ENCODE measurements at places on chromosomes 12 and 14.

- DNase-seq, result no peak
These were observed 49.3 kb downstream of the SLC25A21 start for GRCh38 chr14:37122919-37123639.

GRCh38 chr14:45526715-45527549 is 273.9 kb upstream of the MIS18BP1 start:
- no peak for DNase-seq

DNA sequence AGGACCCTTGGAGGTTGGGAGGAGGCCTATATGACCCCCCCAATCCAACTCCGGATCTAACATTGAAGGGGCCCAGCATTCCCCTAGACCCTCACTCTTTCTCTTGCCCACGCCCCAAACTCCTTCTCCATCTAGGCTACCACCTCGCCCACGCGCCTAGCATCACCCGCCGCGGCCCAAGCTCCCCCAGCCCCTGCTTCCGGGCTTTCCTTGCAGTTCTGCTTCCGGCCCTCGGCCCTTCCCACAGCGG is 445 bp downstream of the CERS5 start:
- DNase-seq, result peak; percentile 39

DNA sequence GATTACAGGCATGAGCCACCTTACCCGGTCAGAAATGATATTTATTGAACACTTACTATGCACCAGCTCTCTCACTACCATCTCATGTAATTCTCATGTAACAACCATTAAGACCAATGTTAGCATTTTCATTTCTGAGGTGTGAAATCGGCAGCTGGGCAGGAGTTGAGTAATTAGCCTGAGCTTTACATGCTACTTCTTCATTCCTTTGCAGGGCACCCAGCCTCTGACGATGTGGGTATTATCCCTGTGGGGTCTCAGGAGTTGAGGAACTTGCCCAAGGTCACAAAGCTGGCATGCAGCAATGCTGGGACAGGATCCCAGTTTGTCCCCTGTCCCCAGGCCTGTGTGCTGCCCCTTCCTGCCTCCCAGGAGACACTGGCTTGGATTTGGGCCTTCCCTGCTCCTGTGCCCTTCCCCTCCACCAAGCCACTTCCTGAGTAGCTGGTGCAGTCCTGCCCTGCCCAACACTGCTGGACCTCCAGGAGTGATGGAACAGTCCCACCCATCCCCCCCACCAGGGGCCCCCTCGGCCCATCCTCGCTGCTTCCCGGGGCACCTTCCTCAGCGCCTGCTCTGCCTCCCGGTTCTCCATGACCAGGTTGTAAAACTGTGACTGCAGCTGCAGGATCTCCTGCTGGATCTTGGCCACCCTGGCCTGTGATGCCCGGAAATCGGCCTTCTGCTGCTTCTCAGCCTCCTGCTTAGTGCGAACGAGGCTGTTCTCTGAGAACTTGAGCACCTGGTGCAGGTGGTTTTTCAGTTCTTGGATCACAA is 14.7 kb downstream of the RITA1 start:
- no peak for DNase-seq

- no peak for DNase-seq
These were observed 12.6 kb upstream of the DDX47 start for GRCh38 chr12:12800406-12801180.

GRCh38 chr12:101207086-101207780 is 2.8 kb downstream of the SLC5A8 start:
- no peak for DNase-seq

- no peak for DNase-seq
These were observed 33.3 kb upstream of the CCDC198 start for GRCh38 chr14:57526942-57527341.

GRCh38 chr12:87444039-87444438 is 585.2 kb downstream of the C12orf50 start:
- DNase-seq, result no peak

GRCh38 chr14:56730538-56731145 is 79.6 kb downstream of the OTX2 start:
- DNase-seq, result no peak

DNA sequence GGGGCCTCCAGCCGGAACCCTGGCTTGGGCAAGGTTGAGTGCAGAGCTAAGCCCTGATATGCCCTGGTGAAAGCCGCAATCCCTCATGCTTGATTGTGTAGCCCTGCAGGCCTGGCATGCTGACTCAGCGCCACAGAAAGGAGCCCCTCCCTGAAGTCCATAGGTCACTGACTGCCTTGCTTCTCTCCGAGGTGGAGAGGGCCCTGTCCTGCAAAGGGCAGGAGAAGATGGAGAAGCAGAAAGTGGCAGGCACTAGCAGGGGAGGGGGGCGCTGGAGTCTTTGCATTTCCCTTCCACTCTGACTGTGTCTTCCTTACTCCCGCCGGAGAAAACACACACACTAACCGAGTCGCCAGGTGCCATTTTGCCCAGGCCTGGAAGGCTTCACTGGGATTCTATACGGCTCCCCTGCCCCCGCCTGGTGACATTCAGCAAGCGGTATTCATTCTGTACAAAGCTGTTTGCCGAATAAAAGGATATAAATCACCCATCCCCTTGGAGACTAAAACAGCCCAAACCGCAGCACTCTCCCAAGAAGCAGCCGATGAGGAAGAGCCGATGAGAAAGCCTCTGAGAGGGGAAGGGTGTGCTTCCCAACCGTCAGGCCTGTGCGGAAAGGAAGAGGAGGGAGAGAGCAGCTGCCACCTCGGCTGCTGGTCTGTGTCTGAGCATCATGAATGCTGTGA is 69.8 kb downstream of the SLC6A12 start:
- no peak for DNase-seq

GRCh38 chr14:29919845-29920244 is 7.8 kb downstream of the PRKD1 start:
- no peak for DNase-seq

DNA sequence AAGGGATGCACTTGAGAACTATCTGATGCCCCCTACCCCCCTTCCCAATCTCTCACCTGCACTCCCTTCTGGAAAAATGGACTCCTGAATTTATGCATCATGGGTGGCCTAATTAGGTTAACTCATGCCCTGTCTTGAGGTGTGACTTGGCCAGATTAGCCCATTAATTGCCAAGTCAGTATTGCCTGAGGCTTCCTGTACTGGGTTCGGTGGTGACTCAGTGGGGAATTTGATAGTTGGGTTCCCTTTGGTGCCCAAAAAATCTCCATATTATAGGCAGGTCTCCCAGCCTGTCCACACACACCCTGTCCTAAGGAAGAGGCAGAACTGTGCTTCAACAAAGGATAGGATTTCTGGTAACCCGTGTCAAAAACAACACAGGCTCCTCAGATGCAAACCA is 146.1 kb downstream of the CHST11 start:
- DNase-seq, result no peak

GRCh38 chr12:65948320-65949008 is 124.2 kb downstream of the HMGA2 start:
- DNase-seq, result no peak

DNA sequence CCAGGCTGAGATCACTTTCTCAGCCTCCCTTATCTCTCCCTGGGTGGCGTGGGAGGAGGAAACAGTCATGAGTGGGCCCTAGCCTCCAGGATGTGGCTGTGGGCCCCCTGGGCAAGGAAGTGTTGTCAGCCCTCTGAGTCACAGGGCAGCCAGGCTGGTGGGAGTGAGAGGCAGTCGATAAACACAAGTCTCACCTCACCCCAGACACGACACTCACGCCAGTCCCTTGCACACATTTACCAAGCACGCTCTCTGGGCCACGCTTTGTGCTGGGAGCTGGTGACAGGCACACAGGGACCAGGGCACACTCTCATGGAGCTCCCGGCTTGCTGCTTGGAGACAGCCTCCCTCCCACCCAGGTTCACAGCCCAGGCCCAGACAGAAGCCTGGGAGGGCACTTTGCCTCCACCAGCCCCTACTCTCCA is 1.9 kb upstream of the KRT79 start:
- DNase-seq, result peak; percentile 41

- no peak for DNase-seq
These were observed 5.3 kb downstream of the DYRK4 start for GRCh38 chr12:4567073-4567881.

DNA sequence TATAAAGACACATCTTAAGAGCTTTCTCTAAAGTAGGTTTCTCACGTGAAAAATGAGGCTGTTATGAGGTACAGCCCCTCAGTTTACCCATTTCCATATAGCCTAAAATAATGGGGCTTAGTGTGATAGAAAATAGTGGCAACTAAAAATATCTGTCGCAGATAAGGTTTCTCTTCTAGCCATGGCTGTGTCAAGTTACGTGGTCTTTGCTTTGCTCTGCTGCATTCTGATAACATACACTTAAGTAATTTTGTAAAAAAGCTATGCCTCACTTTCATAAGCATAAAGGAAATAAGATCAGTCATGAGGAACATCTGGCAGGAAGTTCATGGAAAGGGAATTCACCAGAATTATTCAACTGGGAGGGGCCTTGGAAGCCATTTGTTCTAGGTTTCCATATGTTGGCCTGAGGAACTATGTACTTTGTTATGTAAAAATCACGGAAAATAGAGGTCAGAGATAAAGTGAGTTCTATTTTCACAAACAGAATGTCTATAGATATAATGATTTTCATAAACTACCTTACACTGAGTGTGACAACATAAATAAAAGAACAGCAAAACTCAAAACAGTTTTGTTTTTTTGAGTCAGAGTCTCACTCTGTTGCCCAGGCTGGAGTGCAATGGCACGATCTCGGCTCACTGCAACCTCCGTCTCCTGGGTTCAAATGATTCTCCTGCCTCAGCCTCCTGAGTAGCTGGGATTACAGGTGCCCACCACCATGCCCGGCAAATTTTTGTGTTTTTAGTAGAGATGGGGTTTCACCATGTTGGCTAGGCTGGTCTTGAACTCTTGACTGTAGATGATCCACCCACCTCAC is 195.6 kb upstream of the KRR1 start:
- DNase-seq, result no peak

DNA sequence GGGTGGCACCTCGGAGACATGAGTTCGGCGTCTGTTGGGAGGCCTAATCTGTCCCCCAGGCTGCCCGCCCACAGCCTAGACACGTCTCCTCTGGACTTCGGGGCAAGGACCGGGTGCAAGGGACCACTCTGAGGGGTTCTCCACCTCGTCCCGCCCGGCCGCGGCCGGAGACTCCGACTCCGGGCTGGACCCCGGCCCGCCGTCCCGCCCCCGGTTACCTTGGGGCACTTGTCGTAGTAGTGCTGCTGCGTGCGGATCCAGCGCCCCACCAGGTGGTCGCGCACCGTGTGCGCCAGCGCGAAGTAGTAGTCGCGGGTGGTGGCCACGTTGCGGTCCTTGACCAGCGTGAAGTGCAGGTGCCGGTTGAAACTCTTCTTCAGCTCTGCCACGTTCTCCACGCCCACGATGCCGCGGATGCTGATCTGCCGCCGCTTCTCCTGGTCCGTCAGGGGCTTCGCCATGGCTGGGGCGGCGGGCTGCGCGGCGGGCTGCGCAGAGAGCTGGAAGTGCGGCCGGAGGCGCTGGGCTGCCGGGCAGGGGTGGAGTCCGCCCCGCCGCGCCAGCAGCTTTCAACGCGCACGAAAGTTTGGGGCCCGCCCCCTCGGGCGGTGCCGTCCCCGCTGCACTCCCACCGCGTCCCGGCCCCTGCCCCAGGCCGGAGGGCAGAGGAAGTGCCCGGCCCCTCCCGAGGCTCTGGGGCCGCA is at the start of gene PYGL:
TSS of gene PYGL (minus strand) at position 541 of the 704 bp plus-strand sequence. CDS start at position 461, 80 bp downstream.
- peak; percentile 14 for DNase-seq

DNA sequence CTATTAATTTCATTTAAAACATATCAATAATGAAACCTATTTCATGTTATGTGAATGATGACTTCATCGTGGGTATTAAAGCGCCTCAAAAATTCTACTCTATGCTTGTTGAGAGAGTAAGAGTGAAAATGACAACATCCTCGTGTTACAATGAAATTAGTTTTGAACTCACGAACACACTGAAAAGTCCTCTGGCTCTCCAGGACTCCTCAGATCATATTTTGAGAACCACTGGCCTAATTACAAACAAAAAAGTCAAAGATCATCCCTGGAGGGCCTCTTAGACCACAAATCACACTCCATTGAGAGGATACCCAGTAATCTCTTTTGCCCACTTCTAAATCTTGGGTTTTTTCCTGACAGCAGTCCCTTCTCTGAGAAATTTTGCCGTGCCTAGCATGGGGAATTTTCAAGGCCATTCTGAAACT is 19.1 kb downstream of the DAAM1 start:
- no peak for DNase-seq

- DNase-seq, result no peak
These were observed 124.9 kb upstream of the ATXN7L3B start for GRCh38 chr12:74412606-74413230.

DNA sequence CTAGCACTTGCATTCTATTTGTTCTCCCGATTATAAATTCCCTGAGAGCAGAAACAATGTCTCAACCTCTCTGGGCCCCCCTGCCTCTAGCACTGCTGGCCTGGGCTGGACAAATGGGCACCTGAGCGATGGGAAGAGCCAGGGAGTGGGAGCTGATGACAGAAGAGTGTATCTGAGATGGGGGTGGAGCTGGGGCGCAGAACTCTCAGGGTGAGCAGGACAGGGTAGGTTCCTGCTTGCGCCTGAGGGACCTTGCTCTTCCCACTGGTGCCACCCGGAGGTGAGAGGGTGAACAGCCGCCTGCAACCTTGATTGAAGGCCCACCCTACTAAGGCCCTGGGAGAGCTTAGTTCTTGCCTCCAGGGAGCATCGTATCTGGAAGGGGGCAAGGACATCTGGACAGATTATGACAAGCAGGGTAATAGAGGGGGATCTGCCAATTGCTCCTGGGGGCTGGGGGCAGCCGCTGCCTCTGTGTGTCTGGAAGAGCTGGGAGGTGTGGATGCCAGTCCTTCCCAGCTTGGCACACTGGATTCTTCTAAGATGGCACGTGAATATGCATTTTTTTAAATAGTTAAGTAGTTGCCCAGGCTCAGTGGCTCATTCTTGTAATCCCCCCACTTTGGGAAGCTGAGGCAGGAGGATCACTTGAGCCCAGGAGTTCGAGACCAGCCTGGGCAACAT is 43.0 kb upstream of the TSPAN9 start:
- no peak for DNase-seq
